ENCODE measurements at places on chromosomes 7 and 10.

DNA sequence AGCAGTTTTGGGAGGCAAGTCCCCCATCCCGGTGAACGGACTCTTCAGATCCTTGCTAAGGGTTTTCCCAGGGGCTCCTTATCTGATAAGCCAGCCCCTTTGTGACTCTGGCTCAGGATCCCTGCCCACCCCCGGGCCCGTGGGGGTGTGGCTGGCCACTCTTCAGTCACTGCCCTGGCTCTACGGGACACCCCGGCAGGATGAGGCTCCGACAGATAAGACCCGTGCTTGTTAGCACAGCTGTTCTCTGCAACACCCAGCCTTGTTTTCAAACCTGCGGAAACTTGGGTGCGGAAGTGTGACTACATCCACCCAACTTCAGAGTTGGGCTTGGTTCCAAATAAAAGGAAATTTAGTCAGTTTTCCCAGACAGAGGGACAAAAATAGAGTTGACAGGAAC lies 66.7 kb upstream of the PODXL start:
- DNase-seq, result no peak

DNA sequence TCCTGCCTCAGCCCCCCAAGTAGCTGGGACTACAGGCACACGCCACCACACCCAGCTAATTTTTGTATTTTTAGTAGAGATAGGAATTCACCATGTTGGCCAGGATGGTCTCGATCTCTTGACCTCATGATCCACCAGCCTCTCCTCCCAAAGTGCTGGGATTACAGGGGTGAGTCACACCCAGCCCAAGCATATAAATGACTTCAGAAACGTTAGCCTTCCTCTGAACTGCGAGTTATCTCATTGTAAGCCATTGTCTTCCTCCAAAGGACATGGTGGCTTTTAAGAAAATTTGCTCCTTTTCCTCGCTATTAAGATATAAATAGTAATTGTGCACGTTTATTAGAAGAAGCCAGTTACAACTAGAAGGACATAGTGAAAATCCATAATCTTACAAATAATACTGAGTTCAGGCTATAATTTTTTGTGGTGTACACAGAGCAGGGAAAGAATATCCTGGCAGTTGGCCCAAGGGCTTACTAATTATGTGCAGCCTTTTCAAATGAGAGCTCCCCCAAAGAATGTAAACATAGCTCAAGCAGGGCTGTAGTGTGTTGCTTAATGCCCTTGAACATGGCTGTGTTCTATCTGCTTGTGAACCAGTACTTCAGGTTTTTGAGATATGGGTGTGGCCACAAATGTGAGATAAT lies 495.8 kb downstream of the PARD3 start:
- DNase-seq, result peak; percentile 96

DNA sequence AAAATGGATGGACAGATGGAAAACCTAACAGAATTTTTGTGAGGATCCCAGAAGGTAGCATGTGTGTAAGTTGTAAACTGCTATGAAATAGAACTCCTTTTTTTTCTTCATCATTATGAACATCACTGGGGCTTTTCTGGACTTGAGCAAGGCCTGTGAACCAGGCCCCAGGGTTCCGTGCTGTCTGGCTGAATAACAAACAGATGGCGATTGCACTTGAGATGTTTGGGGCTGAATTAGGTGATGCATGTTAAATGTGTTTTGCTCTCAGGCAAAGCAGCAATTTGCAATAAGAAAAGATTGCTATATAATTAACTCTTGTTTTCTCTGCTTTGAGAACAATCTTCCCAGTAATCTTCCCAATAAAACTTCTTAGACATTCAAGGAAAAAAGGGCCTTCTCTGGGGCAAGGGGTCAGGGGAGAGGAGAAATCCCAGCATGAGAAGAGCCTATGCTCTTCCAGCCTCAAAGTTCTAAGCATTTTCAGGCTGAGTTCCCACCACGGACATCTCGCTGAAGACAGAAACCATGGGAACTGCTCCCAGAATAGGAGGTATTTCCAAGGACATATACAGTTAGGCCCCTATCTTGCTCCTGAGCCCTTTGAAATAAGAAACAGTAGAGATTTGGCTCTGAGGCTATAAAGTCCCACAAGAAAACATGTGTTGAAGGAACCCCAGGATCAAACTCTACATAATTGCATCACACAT lies 98.7 kb downstream of the ITIH5 start:
- no peak for DNase-seq

DNA sequence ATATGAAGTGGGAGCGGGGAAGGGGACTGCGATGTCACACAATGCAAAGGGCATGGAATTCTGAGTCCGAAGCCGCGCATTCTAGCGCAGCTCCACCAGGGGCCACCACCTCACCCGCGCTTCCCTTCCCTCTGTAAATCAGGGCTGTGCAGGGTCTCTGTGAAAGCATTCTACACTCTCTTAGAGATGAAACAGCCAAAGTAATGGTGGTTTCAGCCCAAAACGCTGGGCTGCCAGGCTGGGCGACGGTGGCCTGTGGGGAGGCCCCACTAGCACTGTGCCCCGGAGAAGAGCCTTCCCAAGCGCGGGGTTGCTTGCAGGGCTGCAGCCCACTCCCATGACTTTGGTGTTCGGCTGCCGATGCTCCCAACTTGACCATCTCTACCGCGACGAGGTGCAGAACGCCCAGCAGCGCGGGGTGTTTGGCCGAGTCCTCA lies 11.4 kb downstream of the ATG9B start:
- DNase-seq, result peak; percentile 53

DNA sequence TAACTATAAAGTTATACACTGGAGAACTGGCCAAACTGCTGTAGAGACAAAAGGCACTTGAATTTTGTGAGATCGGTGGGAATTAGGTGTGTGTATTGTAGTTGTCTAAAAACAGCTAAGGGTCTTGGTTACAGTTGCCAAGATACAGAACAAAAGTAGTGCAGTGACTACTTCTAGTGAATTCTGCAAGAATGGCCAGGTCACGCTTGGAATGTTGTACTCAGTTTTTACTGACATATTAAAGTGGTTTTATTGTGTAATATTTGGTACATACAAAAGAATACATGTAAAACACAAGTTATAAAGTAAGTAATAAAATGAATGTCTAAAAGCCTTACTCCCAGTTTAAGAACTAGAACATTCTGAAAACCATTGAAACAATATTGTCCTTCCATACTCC lies 42.4 kb downstream of the PRPF18 start:
- no peak for DNase-seq

- no peak for DNase-seq
Observed at GRCh38 chr10:100713049-100713858, 32.1 kb upstream of the PAX2 start.

DNA sequence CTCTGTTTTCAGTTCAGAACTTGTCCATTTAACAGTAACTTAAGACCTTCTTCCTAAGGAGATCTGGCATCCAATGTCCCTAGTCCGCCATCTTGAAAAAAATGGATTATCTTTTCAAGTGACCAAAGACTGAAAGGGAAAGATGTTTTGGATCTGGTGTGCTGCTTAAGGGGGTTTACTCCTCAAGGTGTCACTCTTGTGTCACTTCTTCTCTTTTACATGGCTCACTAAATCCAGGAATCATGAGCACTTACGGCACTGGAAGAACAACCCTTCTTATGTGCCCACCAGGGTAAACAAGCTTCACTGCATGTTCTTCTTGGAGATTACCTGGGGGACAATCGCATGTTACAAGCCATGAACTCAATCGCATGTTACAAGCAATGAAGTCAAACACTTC lies 43.7 kb downstream of the ANXA8 start:
- no peak for DNase-seq

DNA sequence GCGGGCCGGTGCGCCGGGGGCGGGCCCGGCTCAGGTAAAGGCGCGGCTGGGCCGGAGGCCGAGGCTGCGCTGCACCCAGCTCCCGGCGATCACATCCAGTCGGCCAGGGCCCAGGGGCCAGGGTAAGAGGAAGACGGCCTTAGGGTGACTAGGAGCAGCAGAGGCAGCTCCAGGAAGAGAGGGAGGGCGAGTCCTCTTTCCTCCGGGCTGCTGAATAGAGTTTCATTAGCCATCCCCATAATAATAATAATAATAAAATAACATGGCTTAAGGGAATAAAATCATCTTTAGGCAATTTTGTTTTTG lies 44.8 kb upstream of the CDK1 start:
- no peak for DNase-seq

DNA sequence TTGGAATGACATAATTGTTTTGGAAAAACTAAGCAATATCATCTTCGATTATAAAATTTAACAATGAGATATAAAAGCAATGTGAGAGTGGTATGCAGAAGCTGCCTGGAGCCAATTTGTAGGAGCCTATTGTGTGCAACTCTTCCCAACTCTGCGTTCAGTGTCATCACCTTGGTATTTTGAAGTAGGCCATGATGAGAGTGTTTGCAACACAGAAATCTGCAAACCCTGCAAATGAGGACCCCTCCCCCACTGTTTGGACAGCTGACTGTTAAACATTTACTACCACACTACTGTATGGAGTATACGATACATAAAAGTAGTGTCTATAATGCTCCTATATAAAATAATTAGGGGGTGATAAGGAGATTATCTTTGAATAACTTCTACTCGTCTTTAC lies 531.3 kb downstream of the ATRNL1 start:
- DNase-seq, result peak; percentile 62

GRCh38 chr7:33423646-33424020 lies 294.3 kb downstream of the BBS9 start:
- no peak for DNase-seq

GRCh38 chr10:78542521-78542920 lies 508.9 kb downstream of the RPS24 start:
- DNase-seq, result no peak

DNA sequence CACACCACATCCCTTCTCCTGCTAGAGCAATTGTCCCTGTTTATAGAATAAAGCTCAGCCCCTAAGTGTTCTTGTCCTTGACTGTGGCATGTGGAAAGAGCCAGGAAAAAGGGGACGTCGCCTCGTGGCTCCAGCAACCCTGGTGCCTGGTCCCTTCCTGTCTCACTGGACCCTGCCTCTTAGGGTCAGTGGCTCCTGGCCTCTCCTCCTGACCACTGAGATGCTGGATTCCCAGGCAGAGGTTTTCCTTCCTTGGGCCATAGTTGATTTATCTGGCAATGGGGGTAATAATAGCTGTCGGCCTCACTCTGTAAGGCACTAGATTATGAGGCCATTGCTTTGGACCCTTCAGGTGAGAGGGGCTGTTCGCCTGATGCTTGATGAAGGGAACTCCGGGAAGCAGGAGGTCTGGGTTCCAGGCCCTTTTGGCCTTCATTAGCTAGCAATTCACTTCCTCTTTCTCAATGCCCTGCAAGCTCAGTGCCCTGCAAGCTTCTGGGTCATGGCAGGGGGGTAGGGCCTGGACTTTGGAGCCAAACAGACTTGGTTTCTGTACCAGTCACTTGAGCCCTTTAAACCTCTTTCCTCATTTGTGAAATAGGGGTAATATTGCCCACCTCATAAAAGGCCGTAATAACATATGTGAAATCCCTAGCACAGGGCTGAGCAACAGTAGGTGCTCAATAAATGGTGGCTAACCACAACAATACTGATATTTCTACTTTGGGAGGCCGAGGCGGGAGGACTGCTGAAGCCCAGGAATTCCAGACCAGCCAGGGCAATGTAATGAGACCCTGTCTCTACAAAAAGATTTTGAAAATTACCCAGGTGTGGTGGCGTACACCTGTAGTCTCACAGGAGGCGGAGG lies 1.1 kb downstream of the ASL start:
- DNase-seq, result no peak

Measured in fibroblast of skin of right biceps (primary cell).